CD4-positive, alpha-beta T cell (primary cell): ENCODE measurements at places on chromosomes 13 and 19. TPM values are rescaled to one million over a fixed set of nuclear protein-coding genes. Genes with fewer than 3 reads are reported as not detected.

GRCh38 chr13:50697746-50698539 lies 145.5 kb downstream of the DLEU7 start:
- no peak for DNase-seq
- no peak overlapping the region for H3K27ac ChIP-seq
- no peaks in the 10 kb centered on the region for H3K36me3 ChIP-seq
- no peaks in the 10 kb centered on the region for H3K27me3 ChIP-seq
- H3K4me3 ChIP-seq = no peak overlapping the region
- H3K4me1 ChIP-seq = no peaks in the 10 kb centered on the region

GRCh38 chr13:79171141-79172061 lies 234.7 kb downstream of the RBM26 start:
- no peak overlapping the region for H3K4me3 ChIP-seq
- no peaks in the 10 kb centered on the region for H3K27me3 ChIP-seq
- H3K27ac ChIP-seq = no peak overlapping the region
- H3K36me3 ChIP-seq = no peaks in the 10 kb centered on the region

The KLK2 gene
- not detected for total RNA-seq

The STARD13 gene
- total RNA-seq = not detected

DNA sequence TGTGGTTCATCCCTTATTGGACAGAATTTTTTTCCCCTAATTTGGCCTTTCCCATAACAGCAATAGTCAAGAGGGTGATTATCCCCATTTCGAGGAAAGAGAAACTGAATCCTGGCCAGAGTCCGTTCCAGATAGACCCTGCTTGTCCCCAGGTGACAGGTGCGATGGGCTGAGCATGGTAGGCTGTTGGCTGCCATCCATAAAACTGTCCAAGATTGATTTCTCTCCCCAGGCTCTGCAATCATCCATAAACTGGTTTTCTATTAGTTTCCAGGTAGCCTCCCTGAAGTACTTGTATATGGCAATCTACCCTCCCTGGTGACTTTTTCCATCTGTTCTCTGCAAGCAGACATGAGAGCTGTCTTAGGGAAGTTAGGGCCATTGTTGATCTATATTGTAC lies 25.4 kb downstream of the SERP2 start:
- no peak for DNase-seq
- no peak overlapping the region for H3K4me3 ChIP-seq
- H3K36me3 ChIP-seq = no peaks in the 10 kb centered on the region

GRCh38 chr13:99980201-99980823 lies 1.3 kb upstream of the ZIC2 start:
- peak; percentile 38 for DNase-seq
- peak overlapping the region; percentile 19 for H3K4me3 ChIP-seq
- H3K27me3 ChIP-seq = peaks cover 90% of the 10 kb centered on the region
- H3K27ac ChIP-seq = no peak overlapping the region
- H3K4me1 ChIP-seq = peaks cover 59% of the 10 kb centered on the region
- H3K36me3 ChIP-seq = no peaks in the 10 kb centered on the region

The PSG2 gene
- not detected for total RNA-seq

DNA sequence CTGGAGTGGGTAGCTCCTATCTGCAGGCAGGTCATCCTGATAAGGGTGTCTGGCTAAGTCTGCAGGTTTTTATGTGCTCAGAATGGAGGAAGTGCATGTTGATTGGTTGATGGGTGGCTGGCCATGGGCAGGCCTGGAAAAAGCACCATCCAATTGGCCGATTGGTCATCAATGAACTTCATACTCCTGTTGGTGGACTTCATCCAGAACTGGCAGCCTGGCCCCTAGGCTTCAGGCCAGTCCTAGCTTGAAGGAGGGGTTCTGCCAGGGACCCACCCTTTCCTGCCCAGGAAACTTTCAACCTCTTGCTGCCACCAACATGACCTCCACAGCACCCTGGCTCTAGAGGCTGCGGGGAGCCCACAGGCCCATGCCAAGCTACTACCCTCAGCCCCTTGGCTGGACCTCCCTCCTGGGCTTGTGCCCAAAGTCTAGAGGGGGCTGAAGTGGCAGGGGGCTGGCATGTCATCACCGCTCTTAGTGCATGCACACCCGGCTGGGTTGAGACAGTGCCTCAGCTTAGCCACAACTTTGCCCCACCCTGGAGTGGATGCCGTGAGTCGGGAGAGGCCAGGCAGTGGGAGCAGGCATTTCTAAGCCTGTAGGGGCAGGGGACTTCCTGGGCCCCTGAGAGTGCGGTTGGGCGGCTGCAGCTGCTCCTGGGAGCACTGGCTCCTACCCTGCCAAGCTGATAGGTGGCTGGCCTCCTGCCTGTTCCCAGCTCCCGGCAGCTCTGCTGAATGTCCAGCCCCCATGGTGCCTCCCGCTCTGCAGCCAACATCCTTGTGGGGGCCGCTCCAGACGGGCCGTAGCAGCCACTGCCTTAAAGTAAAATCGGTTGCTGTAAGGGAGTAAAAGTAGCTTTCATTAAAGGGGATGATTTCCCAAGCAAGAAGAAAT lies 13.2 kb downstream of the DNAJC15 start:
- H3K4me1 ChIP-seq = peaks cover 8% of the 10 kb centered on the region
- H3K27ac ChIP-seq = no peak overlapping the region
- peaks cover 8% of the 10 kb centered on the region for H3K36me3 ChIP-seq
- no peak for DNase-seq

- peaks cover 52% of the 10 kb centered on the region for H3K4me1 ChIP-seq
- peak; percentile 82 for DNase-seq
- no peak within 1 kb of the TSS for H3K27ac ChIP-seq
- H3K27me3 ChIP-seq = peaks cover 31% of the 10 kb centered on the region
Measured at GRCh38 chr19:6590827-6591319, at the start of gene CD70. Gene CD70 (minus strand): TSS chr19:6591150. CDS start chr19:6591002, 148 bp downstream.

The SSC5D gene
- 1.3 TPM for total RNA-seq

DNA sequence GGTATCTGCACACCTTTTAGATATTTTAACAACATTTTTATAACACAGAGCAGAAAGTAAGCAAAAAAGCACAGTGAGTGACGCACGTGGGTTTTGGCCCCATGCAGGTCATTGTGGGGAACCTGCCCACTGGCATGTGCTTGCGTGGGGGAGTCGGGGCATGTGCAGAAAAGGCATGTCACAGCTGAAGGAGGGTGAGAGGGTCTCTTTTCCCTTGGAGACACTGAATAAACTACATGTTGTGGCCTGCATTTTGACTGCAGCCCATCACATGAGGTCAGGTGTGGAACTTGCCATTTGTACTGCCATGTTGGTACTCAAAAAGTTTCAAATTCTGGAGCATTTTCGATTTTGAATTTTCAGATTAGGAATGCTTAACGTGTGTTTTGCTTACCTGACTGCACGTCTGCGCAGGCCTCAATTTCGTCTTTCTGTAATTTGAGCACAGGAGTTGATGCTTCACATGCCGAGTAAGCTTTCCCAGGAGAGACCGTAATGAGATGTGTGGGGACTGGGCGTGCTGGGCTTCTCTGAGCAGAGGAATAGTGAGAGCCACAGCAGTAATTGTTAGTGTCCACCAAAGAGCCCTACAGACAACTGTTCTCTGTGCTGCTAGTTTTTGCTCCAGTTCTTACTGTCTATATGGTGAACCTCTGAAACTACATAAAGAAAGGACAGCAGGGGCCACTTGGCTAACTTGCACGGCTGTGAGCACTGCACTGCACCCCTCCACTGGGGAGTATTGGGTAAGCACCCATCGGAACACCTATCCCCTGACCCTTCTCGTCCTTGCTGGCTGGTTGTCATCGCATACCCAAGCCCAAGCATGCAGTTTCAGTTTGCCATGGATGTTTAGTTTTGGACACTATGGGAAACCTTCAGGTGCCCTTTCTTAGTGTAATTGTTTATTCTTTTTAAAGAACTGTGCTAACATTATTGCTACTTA lies 72.9 kb upstream of the GPR183 start:
- H3K36me3 ChIP-seq = peaks cover 23% of the 10 kb centered on the region
- H3K27ac ChIP-seq = peak overlapping the region; percentile 87
- no peaks in the 10 kb centered on the region for H3K27me3 ChIP-seq
- peaks cover 89% of the 10 kb centered on the region for H3K4me1 ChIP-seq
- no peak overlapping the region for H3K4me3 ChIP-seq
- no peak for DNase-seq

DNA sequence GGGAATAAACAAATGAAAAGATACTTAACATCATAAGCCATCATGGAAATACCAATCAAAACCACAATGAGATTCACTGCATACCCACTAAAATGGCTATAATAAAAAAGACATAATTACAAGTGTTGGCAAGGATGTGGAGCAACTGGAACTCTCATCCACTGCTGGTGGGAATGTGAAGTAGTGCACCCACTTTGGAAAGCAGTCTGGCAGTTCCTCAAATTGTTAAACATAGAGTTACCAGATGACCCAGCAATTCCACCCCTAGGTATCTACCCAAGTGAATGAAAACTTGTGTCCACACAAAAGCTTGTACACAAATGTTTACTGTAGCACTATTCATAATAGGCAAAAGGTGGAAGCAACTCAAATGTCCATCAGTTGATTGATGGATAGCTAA lies 46.9 kb downstream of the FLT1 start:
- no peaks in the 10 kb centered on the region for H3K4me1 ChIP-seq
- H3K27me3 ChIP-seq = no peaks in the 10 kb centered on the region
- H3K4me3 ChIP-seq = no peak overlapping the region
- no peaks in the 10 kb centered on the region for H3K36me3 ChIP-seq

The ZNF382 gene
- 4.4 TPM for total RNA-seq

GRCh38 chr19:30686826-30687566 lies 314.8 kb downstream of the ZNF536 start:
- H3K27me3 ChIP-seq = peaks cover 42% of the 10 kb centered on the region
- H3K36me3 ChIP-seq = no peaks in the 10 kb centered on the region
- DNase-seq = no peak
- H3K4me3 ChIP-seq = no peak overlapping the region

DNA sequence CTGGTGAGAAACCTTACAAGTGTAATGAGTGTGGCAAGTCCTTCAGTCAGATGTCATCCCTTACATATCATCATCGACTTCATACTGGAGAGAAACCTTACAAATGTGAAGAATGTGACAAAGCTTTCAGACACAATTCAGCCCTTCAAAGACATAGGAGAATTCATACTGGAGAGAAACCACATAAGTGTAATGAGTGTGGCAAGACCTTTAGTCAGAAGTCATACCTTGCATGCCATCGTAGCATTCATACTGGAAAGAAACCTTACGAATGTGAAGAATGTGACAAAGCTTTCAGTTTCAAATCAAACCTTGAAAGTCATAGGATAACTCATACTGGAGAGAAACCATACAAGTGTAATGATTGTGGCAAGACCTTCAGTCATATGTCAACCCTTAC lies 13.6 kb upstream of the ZNF765 start:
- no peak overlapping the region for H3K27ac ChIP-seq
- no peaks in the 10 kb centered on the region for H3K27me3 ChIP-seq
- DNase-seq = no peak
- H3K36me3 ChIP-seq = peaks cover 49% of the 10 kb centered on the region
- no peaks in the 10 kb centered on the region for H3K4me1 ChIP-seq

The DHDH gene
- 1.1 TPM for total RNA-seq

- no peak overlapping the region for H3K27ac ChIP-seq
- H3K4me1 ChIP-seq = peaks cover 50% of the 10 kb centered on the region
- no peak overlapping the region for H3K4me3 ChIP-seq
- no peaks in the 10 kb centered on the region for H3K27me3 ChIP-seq
Measured at GRCh38 chr19:12773571-12773970, 1.8 kb downstream of the HOOK2 start.

The LILRA1 gene
- total RNA-seq = 0.36 TPM

The IGFL3 gene
- total RNA-seq = not detected

DNA sequence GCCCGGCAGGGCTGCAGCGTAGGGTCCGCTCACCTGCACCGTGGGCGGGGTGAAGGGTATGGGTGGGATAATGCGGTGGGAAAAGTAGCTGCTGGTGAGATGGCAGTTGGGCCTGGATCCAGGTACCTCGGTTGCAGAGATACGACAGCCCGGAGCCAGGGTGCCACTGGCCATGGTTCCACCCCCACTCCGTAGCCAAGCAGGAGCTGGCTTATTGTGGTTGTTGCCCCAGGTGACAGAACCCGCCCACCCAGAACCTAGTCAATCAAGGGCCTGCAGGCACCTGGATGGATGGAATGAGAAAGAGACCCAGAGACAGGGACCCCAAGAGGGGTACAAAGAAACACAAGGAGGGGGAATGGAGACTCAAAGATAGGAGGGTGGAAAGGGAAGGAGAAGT lies 3.5 kb upstream of the LHB start:
- no peaks in the 10 kb centered on the region for H3K36me3 ChIP-seq
- H3K27me3 ChIP-seq = peaks cover 4% of the 10 kb centered on the region
- no peak overlapping the region for H3K4me3 ChIP-seq
- H3K27ac ChIP-seq = no peak overlapping the region
- peaks cover 40% of the 10 kb centered on the region for H3K4me1 ChIP-seq
- DNase-seq = no peak

DNA sequence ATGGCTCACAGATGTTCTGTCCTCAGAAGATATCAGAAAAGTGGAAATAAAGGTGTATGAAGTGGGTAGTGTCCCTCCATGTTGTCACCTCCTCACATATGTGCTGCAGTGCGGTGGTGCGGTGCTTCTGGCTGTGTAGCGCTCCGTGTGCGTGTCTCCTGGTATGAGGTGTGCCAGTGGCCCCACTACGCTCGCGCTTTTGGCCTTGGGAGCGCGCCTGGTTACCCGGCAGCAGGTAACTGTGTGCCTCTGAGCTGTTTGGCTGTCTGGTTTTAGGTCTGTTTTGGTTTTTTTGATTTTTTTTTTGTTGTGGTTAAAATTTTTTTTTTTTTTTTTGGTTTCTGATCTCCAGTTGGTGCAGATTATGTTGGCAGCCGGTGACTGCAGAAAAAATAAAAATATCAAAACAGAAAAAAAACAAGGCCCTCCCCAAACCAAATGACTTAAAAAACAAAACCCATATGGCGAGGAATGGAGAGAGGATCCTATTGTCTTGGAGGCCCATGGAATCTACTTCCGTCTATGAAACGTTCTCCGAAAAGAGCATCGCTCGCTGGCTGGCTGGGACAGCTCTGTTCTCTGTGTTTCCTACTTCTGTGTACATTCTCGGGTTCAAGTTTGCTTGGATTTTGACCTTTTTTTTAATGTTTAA lies 7.9 kb downstream of the HNRNPL start:
- no peak for DNase-seq
- peak overlapping the region; percentile 31 for H3K27ac ChIP-seq
- H3K36me3 ChIP-seq = peaks cover 99% of the 10 kb centered on the region
- H3K27me3 ChIP-seq = no peaks in the 10 kb centered on the region

GRCh38 chr13:66803808-66804456 lies 426.2 kb downstream of the PCDH9 start:
- no peaks in the 10 kb centered on the region for H3K27me3 ChIP-seq
- no peaks in the 10 kb centered on the region for H3K4me1 ChIP-seq
- no peak for DNase-seq
- H3K27ac ChIP-seq = no peak overlapping the region
- no peak overlapping the region for H3K4me3 ChIP-seq
- no peaks in the 10 kb centered on the region for H3K36me3 ChIP-seq

- H3K27ac ChIP-seq = no peak overlapping the region
- DNase-seq = no peak
- no peaks in the 10 kb centered on the region for H3K36me3 ChIP-seq
Measured at GRCh38 chr13:50467156-50468110, 376.1 kb downstream of the DLEU7 start.

DNA sequence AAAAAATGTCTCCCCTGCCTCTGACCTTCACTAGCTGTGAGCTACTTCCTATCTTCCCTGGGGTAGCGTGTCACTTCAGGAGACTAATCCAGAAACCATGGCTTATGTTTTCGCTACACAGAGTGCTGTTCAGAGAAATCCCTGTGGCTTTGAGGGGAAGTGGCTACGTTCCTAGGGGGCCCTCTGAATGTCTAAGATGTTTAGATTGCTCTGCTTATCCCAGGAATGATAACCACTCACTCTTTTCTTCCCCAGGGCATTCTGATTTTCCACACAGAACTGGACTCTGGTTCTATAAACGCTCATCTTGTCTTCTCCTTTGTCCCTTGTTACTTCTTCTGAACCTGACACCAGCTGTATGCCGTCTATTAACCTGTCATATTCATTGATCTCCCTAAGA lies 572.5 kb downstream of the OLFM4 start:
- H3K27ac ChIP-seq = no peak overlapping the region
- no peaks in the 10 kb centered on the region for H3K27me3 ChIP-seq
- no peaks in the 10 kb centered on the region for H3K4me1 ChIP-seq
